ENCODE measurements at places on chromosomes 12 and 14. TPM values are rescaled to one million over a fixed set of nuclear protein-coding genes. Genes with fewer than 3 reads are reported as not detected.
A peak's percentile ranks its signal among the peaks of the same experiment; 100 is the strongest.

Gene TOMM20L
- total RNA-seq: not detected

Gene SMCO2
- not detected for total RNA-seq

DNA sequence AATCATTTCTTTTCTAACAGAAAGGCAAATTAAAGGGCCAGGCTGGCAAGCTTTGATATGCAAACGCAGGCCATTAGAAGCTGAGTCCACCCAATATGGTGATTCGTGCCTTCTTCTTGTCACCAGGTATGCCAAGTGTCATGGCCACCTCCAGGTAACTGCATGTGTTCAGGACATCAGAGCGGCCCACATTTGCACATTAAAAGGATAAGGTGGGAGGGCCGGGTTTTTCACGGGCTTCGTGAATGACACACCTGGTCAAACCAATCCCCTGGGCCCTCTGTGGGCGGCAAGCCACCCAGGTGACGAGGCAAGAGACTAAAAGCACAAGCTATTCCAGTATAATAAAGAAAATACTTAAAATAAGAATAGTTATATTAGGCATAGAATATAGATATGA lies 75.9 kb upstream of the TSPAN11 start:
- no peak for DNase-seq

GRCh38 chr12:26331960-26332359 lies 136.6 kb downstream of the SSPN start:
- no peak for DNase-seq

GRCh38 chr14:75595226-75595625 lies 16.8 kb downstream of the FLVCR2 start:
- no peak for DNase-seq

DNA sequence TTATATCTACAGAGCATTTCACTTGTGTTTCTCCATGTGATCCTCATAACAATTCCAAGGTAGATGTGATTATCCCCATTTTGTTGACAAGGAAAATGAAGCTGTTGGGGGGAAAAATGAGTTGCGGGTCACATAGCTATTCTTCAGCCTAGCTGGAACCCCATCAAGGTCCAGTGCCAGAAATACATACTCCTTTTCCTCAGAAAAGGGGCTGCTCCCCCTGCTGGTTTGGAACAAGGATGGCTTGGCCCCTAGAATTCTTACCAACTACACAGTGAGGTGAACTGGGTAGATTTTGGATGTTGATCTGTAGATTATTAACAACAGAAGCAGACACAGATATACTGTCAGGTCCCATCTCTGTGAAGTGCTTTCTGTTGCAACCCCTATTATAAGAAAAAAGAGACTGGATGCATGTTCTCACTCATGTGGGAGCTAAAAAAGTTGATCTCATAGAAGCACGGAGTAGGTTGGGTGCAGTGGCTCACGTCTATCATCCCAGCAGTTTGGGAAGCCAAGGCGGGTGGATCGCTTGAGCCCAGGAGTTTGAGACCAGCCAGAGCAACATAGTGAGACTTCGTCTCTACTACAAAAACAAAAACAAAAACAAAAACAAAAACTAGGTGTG lies 8.9 kb downstream of the IKZF4 start:
- DNase-seq: peak; percentile 47

Gene TAC3
- total RNA-seq: 2.5 TPM

Gene RIMKLB
- 5.2 TPM for total RNA-seq

GRCh38 chr12:51421266-51421884 lies 3.3 kb upstream of the SLC4A8 start:
- DNase-seq: peak; percentile 46

GRCh38 chr12:130563323-130563722 lies 152.8 kb downstream of the RIMBP2 start:
- no peak for DNase-seq

Gene RTN1
- total RNA-seq: not detected

Gene GARIN6
- total RNA-seq: not detected

Gene GUCY2C
- 87.4 TPM for total RNA-seq

DNA sequence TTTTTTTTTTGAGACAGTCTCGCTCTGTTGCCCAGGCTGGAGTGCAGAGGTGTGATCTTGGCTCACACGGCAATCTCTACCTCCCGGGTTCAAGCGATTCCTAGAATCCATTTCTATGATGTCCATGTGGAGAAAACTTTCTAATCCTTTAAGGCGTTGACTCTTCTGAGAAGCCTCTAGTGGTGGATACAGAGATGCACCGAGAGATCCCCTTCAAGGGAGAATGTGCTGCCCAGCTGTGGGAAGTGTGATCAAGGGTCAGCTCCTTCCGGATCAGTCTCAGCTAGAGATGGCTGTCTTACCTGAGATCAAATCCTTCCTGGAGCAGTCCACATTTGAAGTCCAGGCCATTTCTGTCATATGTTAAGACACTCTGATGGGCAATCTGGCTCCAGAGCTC lies 92.7 kb upstream of the HECTD1 start:
- DNase-seq: no peak

- DNase-seq: no peak
These were observed 63.1 kb upstream of the STK38L start for GRCh38 chr12:27180906-27181505.

DNA sequence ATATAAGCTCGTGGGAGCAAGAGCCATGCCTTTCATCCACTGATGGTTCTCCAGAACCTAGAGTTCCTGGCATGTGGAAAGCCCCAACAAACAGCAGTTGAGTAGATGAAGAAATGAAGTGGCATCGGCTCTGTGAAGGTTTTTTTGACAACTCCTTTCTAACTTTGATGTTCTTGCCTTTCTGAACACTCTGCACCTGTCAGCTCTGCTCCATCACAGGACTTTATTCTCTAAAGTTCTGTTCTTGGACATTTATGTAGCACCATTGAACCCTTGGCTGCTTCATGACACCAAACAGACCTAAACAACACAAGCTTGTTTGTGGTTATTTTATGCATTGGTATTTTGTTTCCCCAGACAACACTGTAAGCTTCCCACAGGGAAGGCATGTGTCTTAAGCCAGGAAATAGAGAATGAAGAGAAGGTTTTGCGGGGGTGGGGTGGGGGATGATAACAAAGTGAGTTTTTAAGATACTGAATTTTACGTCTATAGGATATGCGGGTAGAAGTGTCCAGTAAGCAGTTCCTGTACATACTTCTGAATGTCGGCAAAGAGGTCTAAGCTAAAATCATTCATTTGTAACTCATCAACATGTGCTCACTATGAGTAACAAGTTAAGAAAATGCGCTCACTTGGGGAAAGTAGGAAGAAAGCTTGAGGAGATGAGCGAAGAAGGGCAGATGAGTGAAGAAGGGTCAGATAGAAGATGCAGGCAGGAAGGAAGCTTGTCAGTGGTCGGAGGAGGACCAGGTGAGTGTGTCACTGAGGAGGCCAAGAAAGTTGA lies 146.0 kb upstream of the PLEKHG7 start:
- DNase-seq: no peak

DNA sequence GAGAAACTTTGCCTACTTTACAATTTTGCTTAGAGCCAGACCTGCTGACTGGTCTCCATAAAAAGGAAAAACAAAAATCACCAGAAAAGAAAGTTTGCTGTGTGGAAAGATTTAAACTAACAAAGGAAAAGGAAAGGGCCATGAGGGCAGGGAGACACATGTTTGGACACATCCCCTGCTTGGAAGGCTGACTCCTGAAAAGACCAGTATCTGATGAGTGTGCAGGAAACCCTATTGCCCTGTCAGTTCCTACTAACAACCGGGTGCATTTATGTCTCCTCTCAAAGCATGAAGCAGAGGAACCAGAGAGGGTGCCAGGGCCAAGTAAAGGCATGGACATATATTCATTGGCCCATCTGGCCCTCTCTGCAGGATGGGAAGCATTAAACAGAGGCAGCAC lies 7.0 kb upstream of the STAB2 start:
- no peak for DNase-seq

- DNase-seq: no peak
These were observed 4.0 kb downstream of the SETD1B start for GRCh38 chr12:121807642-121808347.

DNA sequence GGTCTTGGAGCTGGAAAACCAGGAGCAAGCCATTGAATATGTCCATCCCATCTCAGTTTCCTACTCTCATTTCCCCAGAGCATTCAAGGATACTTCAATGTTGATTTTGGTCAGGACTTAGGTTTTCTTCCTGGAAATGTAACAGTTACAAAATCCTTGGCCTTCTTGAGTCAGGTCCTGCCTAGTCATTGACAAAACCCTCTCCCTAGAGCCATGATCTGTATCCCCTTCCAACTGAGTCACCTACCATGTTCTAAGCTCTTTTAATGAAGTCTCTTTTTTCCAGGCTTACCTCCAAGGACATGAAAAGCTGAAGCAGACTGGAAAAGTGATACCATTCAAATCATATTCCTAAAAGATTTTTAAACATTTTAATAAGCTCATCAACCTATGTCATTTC lies 549.2 kb downstream of the GALC start:
- no peak for DNase-seq

DNA sequence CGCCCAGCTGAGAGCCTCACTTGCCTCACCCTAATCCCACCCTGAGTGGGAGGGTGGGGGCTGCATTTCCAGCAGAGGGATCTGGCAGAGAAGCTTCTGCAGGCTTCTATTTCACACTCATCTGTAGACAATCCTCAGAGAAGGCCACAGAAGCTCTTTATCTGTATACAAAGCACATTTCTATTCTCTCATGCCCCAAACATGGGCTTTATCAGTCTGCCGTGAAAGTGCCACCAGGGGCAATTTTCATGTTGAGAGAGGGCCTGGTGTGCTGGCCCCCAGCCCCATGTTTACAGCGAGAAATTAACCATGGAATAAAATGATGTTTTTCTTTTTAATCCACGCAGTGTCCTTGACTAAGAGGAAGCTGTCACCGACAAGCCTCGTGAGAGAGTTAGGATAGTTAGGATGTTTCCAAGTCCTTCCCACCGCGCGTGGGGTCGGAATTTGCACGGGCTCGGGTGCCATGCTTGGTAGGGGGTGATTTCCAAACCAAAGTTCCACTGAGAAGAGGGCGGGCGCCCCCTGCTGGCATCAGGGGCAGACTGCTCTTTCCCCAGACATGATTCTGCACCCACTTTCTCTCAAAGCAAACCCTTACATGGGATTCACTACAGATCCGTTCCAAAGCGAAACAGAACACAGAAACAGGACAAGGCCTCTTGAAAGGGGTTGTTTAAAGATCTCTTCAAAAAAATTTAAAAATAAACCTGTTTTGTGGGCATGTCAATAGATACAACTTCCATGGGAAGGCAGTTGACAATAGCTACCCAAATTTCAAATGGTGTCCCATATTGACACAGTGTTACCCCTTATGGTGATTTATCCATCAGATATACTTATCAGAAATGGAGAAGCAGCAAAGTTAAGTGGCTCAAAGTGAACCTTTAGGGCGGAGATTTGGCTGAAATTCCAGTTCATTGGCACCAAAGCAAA lies 19.4 kb downstream of the BDKRB1 start:
- DNase-seq: peak; percentile 75

Gene SGPP1
- 23.9 TPM for total RNA-seq

Gene SYCP3
- total RNA-seq: not detected

Gene SLC17A8
- 6.4 TPM for total RNA-seq

DNA sequence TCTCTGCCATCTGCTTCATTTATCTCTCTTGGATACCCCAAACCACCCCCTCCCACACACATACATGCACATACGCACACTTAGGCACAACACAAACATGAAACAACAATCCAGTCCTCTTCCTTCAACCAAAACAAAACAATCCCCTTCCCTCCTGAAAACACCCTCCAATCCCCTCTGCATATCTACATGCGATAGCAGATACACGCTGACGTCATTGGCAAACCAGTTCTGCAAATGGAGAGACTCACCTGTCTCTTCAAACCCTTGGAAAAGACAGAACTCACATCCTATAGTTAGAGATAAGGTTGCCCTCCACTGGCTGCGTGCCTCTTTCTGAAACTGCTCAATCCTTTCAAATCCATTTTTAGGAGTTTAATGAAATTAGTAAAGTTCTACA lies 37.2 kb upstream of the RMST start:
- no peak for DNase-seq

Gene DPY19L2
- total RNA-seq: 5.2 TPM

DNA sequence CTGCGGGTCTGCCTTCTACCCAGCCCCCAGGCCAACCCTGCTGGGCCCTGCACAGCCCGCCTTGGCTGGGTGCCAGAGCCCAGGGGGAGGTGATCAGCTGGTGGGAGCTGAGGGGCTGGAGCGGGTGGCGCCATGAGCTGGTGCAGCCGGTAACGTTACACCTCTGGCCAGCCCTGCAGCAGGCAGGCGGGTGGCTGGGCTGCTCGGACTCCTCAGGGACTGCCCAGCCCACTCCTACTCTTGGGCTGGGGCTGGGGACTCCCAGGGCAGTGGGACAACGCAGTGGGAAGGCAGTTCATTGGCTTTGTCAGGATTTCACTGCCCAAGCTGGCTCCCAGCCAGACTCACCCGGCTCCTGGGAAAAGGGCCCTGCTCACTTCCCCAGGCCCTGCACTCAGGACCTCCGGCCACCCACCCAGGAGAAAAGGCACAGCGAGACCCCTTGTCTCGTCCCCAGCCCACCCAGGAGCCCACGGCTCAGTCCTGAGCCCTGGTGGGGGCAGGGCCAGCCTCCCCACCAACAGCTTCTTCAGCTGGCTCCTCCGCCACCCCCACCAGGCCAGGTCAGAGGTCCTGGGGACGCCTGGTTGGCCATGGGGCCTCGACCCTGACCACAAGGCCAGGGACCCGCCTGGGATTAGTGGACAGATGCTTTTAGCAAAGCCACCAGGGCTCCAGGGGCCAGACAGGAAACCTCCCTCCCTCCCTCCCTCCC lies 1.0 kb downstream of the PGF start:
- no peak for DNase-seq

GRCh38 chr12:15933751-15934150 lies 22.6 kb downstream of the DERA start:
- no peak for DNase-seq

Gene ARHGDIB
- total RNA-seq: 47.8 TPM

DNA sequence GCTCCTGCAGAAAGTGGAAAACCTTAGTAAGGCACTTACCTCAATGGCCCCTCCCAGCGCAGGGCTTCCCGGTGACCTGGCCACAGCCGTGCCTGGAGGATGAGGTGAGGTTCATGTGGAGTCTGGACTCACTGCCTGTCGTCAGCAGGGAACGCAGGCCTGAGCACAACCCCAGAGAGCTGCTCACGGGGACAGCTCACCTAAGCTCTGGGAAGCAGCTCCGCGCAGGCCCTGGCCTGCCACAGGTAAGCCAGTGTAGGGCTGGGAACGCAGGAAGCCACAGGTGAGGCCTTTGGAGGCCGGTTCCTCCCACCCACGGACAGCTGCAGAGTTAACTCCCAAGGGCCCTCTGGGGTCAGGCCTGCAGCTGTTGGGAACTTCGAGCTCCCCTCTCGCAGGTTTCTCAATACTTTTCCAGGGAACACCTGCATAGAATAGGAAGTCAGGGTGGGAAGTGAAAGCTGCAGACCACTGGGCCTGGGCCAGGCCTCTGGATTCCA lies 32.7 kb downstream of the ANAPC7 start:
- no peak for DNase-seq

Gene LRRIQ1
- not detected for total RNA-seq

Gene CD69
- total RNA-seq: 19.2 TPM

GRCh38 chr14:94346841-94347240 lies 23.7 kb upstream of the SERPINA6 start:
- no peak for DNase-seq

Gene TMEM121
- not detected for total RNA-seq

- peak; percentile 5 for DNase-seq
These were observed 6.2 kb downstream of the LRP1-AS start for GRCh38 chr12:57141249-57141648.

Gene UNG
- 26.2 TPM for total RNA-seq

- no peak for DNase-seq
These were observed 4.7 kb downstream of the FLRT2 start for GRCh38 chr14:85534458-85535293.

GRCh38 chr12:115756271-115756670 lies 521.2 kb downstream of the MED13L start:
- DNase-seq: no peak

Gene CELA1
- total RNA-seq: not detected
